ENCODE measurements at places on chromosomes 13 and 19.

- no peak for DNase-seq
These were observed 27.8 kb upstream of the CASP14 start for GRCh38 chr19:15021286-15022007.

DNA sequence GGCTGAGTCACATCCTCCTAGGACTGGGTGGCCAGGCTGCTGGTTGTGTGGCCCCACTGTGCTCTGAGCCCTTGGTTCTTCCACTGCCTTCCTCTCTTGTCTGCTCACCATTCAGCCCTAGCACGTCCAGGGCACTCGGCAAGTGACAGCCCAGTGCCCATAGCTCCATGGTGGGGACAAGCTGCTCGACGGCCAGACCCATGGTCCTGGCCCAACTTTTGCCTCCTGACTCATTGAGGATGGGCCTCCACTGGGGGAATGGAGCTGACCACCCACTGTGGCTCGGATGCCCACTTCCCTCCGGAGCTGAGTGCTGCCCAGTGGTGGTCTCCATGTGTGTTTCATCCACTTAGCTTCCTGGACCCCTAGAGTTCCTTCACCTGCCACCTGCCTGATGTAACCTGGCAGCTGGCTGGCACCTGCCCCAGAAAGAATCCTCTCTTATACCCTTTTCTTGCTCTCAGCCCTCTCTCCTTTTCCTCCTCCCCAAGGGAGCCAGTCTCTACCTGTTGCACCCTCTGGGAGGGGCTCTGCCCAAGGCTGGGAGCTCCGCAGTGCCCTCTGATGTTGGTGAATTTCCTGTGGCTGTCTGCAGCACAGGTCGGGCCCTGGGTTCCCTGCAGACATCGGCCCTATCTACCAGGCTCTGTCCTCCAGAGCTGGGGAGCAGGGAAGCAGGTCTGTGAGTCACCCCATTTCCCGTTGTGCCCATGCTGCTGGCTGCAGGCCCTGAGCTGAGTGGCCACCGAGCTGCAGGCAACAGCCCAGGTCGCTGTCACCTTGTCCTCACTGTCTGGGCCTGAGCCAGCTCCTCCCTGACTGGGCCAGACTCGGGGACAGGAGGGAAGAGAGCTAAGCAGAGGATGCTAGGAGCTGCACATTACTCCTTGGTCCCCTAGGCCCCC is 7.4 kb downstream of the CHST8 start:
- DNase-seq, result no peak

- DNase-seq, result no peak
These were observed 160.2 kb downstream of the KLF12 start for GRCh38 chr13:73974051-73974450.

DNA sequence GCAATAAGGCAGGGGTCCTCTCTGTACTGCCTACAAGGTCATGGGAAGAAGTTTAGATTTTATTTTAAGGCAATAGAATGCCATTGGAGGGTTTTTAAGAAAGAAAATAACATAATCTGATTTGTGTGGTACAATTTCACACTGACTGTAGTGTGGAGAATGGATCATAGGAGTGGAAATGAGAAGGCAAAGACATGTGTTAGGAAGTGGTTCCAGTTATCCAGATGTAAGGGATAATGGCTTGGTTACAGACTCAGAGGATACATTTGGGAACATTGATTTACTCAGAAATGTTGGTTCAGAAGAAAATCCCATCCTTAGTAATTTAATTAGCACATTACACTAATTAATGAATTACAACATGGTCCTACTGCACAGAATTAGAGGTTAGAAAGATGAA is 788.2 kb downstream of the SLITRK5 start:
- DNase-seq, result no peak

GRCh38 chr13:27578121-27579030 is 42.0 kb downstream of the LNX2 start:
- no peak for DNase-seq

GRCh38 chr13:102903659-102904407 is 58.0 kb downstream of the ERCC5 start:
- no peak for DNase-seq

- no peak for DNase-seq
These were observed 1.7 kb upstream of the EML2 start for GRCh38 chr19:45640849-45641273.

DNA sequence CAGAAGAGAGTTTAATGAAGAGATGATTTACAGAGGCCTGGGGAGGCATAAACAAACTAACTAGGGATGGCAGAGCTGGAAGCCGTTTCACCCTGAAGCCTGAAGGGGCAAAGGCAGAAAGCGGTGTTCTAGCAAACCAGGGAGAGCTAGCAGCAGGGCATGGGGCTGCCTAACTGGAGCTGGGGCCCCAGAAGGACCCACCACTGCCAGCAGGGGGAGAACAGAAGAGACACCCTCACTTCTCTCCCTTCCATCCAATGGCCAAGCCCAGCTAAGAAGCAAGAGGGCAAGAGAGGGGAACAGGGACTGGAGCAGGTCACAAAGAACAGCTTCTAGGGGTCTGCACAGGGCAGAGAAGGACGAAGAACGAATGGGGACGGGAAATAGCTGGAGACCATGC is 195.5 kb downstream of the KATNAL1 start:
- DNase-seq, result no peak

GRCh38 chr19:42394751-42395150 is 4.7 kb upstream of the CNFN start:
- no peak for DNase-seq

- no peak for DNase-seq
These were observed 3.0 kb upstream of the TNNT1 start for GRCh38 chr19:55152017-55152416.

Measured in nucleus accumbens (tissue), 56 donors.